ENCODE measurements at places on chromosomes 16 and 17. TPM values are rescaled to one million over a fixed set of nuclear protein-coding genes. Genes with fewer than 3 reads are reported as not detected.

Gene KCNH6
- total RNA-seq, result not detected

Gene NDRG4
- total RNA-seq, result 31.6 TPM

Gene CDT1
- 26.4 TPM for total RNA-seq

Gene PYY
- 0.17 TPM for total RNA-seq

Gene CTU2
- 12.2 TPM for total RNA-seq

Gene PPP1R27
- total RNA-seq, result not detected

Gene GPR142
- not detected for total RNA-seq
